Left colon (tissue), 2 donors: ENCODE measurements at places on chromosomes 1 and 21. TPM values are rescaled to one million over a fixed set of nuclear protein-coding genes. Genes with fewer than 3 reads are reported as not detected.

Gene VHLL
- total RNA-seq: not detected

Gene POLR3C
- 20.3 TPM for total RNA-seq

Gene CCDC181
- 0.11 TPM for total RNA-seq

Gene CAPN8
- total RNA-seq: 87.8 TPM

Gene AQP10
- not detected for total RNA-seq

Gene C1orf53
- 3.1 TPM for total RNA-seq
